ENCODE measurements at places on chromosomes 6 and 20.

DNA sequence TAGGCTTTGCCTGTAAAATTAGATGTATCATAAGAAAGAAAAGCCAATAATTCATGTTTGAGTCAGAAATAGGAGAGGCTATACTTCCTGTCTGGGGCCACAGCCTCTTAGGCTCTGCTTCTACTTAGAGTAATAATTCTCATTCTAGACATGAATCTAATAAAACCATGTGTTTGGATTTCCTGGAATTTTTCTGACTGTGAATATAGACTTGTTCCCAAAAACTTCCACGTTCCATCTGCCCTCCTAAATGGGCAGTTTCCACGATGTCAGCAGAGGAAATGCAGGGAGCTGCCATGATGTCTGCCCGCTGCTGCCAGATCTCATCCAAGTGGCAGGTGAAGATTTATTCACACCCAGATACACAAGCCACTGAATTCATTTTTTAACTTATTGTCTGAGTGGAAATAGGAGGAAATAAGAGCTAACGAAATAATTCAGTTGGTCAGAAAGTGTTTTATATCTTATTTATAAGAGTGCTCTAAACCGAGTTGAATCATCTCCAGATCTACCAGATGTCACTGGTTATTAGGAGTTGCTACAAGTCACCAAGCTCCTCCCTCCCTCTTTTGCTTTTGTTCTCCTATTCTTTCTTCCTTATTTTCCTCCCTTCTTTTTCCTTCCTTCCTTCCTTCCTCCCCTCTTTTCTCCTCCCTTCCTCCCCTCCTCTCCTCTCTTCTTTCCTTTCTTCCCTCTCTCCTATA lies 69.3 kb downstream of the ALDH8A1 start:
- no peak for DNase-seq

- no peak for DNase-seq
These were observed 52.8 kb upstream of the MPC1 start for GRCh38 chr6:166435574-166435973.

DNA sequence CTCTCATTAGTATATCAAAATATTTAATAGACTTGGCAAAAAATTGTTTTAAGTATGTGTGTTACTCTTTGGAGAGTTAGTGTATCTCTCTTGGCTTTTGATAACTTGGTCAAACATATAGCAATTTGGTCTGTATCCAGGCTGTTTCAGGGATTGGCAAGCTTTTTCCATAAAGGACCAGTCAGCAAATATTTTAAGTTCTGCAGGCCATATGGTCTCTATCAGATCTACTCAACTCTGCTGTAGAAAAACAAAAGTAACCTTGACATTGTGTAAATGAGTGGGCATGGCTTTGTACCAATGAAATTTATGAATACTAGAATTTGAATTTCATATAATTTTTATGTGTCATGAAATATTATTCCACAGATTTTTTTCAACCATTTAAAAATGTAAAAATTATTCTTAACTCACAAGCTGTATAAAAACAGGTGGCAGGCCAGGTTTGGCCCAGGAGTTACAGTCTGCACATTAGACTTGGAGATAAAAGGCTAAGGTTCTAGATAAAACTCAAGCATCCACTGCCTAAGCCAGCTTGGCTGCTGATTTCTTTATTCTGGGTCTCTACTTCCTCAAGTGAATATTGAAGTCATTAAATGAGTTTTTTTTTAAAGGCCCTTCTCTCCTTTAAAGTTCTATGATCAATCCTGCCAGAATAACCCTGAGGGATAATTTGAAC lies 13.7 kb downstream of the GSTA4 start:
- no peak for DNase-seq

- no peak for DNase-seq
These were observed 45.6 kb upstream of the NCOA3 start for GRCh38 chr20:47456041-47456537.

DNA sequence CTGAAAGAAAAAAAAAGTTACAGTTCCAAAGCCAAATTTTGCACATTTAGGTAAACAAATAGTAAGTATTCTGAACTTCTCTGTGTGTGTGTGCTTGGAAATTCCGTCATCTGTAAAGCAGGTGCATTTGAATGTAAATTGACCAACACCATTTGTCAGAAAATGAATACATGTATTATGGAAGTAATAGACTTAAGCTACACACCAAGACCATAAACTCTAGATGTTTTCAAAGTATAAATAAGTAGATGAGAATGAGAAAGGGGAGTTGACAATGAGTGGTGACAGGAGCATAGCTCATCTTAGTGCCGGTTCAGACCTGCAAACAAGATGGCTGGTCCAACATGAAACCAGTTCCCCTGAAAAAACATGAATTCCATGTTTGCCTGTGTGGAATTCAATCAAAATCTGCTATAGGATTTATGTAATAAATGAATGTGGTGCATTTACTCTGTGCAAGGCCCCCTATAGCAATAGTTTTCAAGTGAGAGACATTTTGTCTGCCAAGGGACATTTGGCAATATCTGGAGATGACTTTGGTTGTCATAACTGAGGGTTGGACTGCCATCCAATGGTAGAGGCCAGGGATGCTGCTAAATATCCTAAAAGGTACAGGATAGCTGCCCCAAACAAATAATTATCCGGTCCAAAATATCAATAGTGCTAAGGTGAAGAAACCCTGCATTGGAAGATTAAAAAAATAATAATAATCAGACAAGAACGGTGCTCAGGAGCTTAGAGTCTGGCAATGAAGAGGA lies 11.0 kb upstream of the FILIP1 start:
- DNase-seq, result no peak

All from GM06990 (cell line).